Hair follicular keratinocyte (primary cell): ENCODE measurements at places on chromosomes 4 and X. TPM values are rescaled to one million over a fixed set of nuclear protein-coding genes. Genes with fewer than 3 reads are reported as not detected.

The LEF1 gene
- total RNA-seq = 2.5 and 3.3 TPM in 2 replicates

The ART3 gene
- total RNA-seq = 0.31 and 0.49 TPM in 2 replicates

The PHOX2B gene
- not detected in 2 replicates for total RNA-seq

The HSPA4L gene
- 18.5 and 26.4 TPM in 2 replicates for total RNA-seq

The GNRHR gene
- total RNA-seq = not detected in 2 replicates

The VSIG1 gene
- 0.68 and 0.70 TPM in 2 replicates for total RNA-seq

The TSPAN7 gene
- total RNA-seq = 0.86 and 2.1 TPM in 2 replicates

The SLC25A43 gene
- total RNA-seq = 22.6 and 27.7 TPM in 2 replicates

The ZAR1 gene
- not detected in 2 replicates for total RNA-seq

The SPIN3 gene
- 1.9 and 3.2 TPM in 2 replicates for total RNA-seq

The S100G gene
- not detected in 2 replicates for total RNA-seq

The PPEF1 gene
- total RNA-seq = not detected in 2 replicates

The RTL9 gene
- 0.04 and 0.08 TPM in 2 replicates for total RNA-seq

The RASGEF1B gene
- 0.53 and 2.3 TPM in 2 replicates for total RNA-seq

The F8A2 gene
- 0.23 TPM in 1 of 2 replicates, not detected in the other for total RNA-seq

The CT45A2 gene
- total RNA-seq = not detected in 2 replicates

The DNAJB14 gene
- 14.0 and 18.2 TPM in 2 replicates for total RNA-seq

The FAAH2 gene
- total RNA-seq = 1.7 TPM in 2 replicates

The DKK2 gene
- total RNA-seq = not detected in 2 replicates

The SASH3 gene
- total RNA-seq = not detected in 2 replicates

The TFE3 gene
- total RNA-seq = 41.8 and 59.8 TPM in 2 replicates

The ADRA2C gene
- total RNA-seq = 0.70 TPM in 1 of 2 replicates, not detected in the other

The ARHGAP36 gene
- not detected in 2 replicates for total RNA-seq

The PGAM4 gene
- not detected in 2 replicates for total RNA-seq

The SLC2A9 gene
- 59.2 and 68.3 TPM in 2 replicates for total RNA-seq

The CTAG2 gene
- total RNA-seq = not detected in 2 replicates

The OTC gene
- not detected in 2 replicates for total RNA-seq

The UGT2A1 gene
- total RNA-seq = not detected in 2 replicates

The HPGD gene
- total RNA-seq = 0.39 TPM in 1 of 2 replicates, not detected in the other

The ANK2 gene
- 2.1 and 3.5 TPM in 2 replicates for total RNA-seq

The CXCL10 gene
- 0.30 and 1.6 TPM in 2 replicates for total RNA-seq

The TCEAL5 gene
- not detected in 2 replicates for total RNA-seq

The MAGED4B gene
- total RNA-seq = 1.1 and 2.5 TPM in 2 replicates

The CCKAR gene
- total RNA-seq = not detected in 2 replicates

The F8A1 gene
- total RNA-seq = 2.4 TPM in 1 of 2 replicates, not detected in the other

The CLDN34 gene
- total RNA-seq = not detected in 2 replicates

The ITIH6 gene
- not detected in 2 replicates for total RNA-seq

The FOXP3 gene
- total RNA-seq = not detected in 2 replicates

The TXK gene
- not detected in 2 replicates for total RNA-seq

The GNL3L gene
- total RNA-seq = 20.4 and 25.1 TPM in 2 replicates

The CLIC2 gene
- not detected in 2 replicates for total RNA-seq

The ZBED1 gene
- 33.2 and 33.3 TPM in 2 replicates for total RNA-seq

The HELT gene
- total RNA-seq = not detected in 2 replicates

The HELQ gene
- total RNA-seq = 5.5 and 8.2 TPM in 2 replicates
